ENCODE measurements at places on chromosomes 3 and 15.

DNA sequence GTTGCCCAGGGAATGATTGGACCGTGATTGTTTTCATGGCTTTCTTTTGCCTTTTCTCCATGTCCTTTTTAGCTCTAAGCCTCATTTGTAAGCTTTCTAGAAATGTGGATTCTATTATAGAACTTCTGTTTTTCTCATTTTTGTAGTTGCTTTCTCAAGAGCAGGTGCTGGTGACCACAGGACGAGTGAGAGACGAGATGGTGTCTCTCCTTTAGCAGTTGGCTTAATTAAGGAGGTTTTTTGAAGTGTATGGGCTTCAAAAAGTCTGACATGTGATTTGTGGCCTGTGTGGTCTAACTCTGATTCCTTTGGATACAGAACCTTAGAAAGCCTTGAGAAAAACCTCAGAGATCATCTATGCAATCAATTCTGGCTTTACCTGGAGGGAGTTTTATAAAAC, 292.8 kb downstream of the LPP start:
- no peak for DNase-seq

GRCh38 chr3:134798681-134799311, 3.7 kb downstream of the EPHB1 start:
- no peak for DNase-seq

GRCh38 chr3:17901893-17902292, 159.5 kb upstream of the TBC1D5 start:
- DNase-seq: no peak

- peak; percentile 22 for DNase-seq
Measured at GRCh38 chr3:143970773-143971358, 757 bp upstream of the DIPK2A start.

- DNase-seq: no peak
Measured at GRCh38 chr15:67097930-67098740, 32.7 kb downstream of the SMAD3 start.

- no peak for DNase-seq
Measured at GRCh38 chr3:11379238-11379823, 107.1 kb downstream of the ATG7 start.

DNA sequence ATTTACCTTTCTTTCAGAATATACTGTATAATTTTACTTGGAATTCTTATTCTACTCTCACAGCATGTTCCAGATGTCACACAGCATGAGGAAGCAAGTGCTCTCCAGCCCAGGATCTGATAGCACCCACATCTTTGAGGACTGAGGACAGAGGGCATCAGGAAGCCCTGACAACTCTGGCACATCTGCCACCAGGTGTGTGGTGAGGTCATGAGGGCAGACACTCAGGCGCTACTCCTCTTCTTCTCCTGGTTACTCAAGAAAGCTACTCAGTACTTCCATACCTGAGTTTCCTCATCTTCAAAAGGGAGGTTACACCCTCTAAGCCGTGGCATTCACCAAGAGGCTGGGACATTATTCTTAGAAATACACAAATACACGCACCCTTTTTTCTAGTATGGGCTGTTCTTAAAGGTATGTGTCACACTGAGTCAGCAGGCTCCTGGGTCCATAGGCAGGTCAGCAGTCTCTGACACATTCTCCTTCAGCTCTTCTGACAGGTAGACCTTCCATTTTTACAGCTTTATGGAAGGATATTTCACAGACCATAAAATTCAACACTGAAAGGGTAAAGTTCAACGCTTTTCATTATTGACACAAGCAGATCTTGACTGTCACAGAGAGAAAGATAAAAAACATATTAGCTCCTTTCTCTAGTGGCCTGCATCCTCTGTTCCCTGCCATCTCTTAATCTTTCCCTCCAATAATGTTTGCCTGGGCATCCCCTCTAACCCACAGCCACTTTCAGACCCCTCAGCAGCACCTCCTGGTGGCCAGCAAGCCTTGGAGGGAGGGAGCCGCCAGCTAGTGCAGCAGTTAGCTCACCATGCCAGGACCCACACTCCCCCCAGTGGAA, 103.2 kb upstream of the TJP1 start:
- peak; percentile 2 for DNase-seq

DNA sequence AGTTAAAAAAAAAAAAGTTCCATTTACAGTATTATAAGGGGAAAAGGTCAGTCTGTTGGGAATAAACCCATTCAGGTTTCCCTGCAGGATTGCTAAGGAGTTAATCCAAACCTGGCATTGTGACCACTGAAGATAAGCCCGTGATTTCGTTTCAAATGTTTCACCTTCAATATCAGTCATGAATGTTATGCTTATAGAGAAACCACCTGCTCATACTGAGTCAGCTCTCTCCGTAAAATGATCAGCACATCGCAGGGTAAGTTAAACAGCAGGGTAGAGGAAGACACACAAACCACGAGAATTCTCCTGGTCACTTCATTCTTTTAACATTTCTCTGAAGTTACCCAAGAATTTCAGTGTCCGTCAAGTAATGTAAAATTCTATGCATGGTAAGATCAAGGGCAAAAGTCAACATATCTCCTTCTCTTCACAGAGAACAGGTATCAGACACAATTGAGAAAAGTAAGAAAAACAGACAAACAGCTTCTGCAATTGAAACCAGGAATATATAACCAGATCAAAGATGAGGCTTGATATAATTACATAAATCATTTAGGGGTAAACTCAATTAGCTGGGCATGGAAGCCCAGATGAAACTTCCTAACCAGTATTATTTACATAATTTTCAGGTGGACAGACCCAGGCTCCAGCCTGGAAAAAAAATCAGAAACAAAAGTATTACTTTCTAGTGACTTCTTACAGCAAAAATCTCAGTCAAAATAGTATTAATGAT, 67.6 kb upstream of the ARHGEF3 start:
- no peak for DNase-seq

GRCh38 chr3:149296972-149297371, 36.5 kb downstream of the TM4SF18 start:
- no peak for DNase-seq

- DNase-seq: no peak
Measured at GRCh38 chr3:128483657-128484403, 9.2 kb downstream of the GATA2 start.

GRCh38 chr3:19644405-19644804, 289.6 kb downstream of the EFHB start:
- DNase-seq: no peak

DNA sequence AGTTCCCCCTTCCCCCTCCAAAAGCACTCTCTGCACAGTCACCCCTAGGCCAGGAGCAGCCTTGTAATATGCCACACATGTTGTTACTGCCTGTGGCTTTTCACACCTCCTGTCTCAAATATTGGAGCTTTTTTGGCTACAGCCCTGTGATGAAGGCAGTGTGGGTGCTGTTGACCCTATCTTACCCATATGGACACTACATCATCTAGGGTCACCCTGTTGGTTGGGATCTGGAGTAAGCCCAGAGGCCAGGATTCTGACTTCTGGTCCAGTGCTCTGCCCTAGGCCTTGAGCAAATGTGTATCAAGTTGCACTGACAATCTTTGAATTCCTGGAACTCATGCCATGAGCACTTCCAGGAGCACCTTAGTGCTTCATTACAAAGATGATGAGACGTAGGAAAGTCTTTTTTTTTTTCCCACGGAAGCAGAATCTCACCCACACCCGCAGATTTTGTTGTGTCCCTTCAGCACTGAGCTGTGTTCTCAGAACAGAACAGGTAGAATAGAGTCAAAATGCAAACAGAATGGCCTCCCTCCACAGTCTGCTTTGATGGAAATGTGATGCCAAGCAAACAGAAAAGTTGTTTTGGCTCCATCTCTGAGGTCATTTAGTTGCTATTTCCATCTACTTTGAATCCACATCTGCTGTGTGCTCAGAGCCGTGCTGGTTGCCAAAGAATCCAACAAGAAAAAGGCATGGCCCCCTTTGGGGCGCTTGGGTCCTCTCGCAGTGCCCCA, 49.6 kb downstream of the SMAD3 start:
- DNase-seq: no peak

All from stimulated activated CD4-positive, alpha-beta T cell treated with anti-CD3 and anti-CD28 coated beads, TNF-alpha, amount 100 ng/mL, for 4 hours (primary cell).